ENCODE measurements at places on chromosomes 2 and 18.

GRCh38 chr18:35024196-35024595 is 17.0 kb upstream of the MAPRE2 start:
- no peak for DNase-seq

- no peak for DNase-seq
Observed at GRCh38 chr2:36858551-36859365, 107.6 kb downstream of the STRN start.

GRCh38 chr2:26644188-26644835 is 3.1 kb upstream of the CIB4 start:
- no peak for DNase-seq

- DNase-seq, result no peak
Observed at GRCh38 chr2:201938781-201939180, 94.9 kb upstream of the FZD7 start.

DNA sequence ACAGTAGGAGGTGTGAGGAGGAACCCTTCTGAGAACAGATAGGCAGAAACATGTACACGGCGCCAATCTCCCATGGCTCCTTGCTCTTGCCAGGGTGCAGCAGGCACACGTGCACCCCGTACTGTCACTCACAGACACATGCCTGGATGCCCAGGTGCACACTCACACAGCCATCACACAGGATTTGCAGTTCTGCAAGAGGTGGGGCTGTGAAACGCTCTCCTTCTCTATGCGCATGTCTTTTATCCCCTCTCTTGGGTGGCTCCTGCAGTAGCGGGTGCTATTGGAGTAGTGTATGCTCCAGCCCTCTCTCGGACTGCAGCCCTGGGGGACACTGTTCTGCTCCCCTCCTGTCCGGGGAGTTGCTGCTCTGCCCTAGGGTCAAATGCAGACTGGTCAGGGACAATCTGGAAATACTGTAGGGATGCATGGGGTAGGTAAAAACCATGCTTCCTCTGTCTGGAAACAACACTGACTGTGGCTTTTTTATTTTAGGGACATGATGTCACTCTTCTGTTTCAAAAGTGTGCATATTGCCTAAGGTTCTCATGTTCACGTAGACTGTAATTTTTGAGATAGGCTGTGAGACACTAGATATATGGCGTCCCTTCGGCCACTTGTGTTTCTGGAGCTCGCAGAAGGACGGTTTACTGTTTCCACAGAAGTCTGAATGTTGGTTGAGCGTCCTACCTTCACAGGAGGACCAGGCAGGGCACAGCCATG is 118.5 kb downstream of the PRKCE start:
- no peak for DNase-seq

DNA sequence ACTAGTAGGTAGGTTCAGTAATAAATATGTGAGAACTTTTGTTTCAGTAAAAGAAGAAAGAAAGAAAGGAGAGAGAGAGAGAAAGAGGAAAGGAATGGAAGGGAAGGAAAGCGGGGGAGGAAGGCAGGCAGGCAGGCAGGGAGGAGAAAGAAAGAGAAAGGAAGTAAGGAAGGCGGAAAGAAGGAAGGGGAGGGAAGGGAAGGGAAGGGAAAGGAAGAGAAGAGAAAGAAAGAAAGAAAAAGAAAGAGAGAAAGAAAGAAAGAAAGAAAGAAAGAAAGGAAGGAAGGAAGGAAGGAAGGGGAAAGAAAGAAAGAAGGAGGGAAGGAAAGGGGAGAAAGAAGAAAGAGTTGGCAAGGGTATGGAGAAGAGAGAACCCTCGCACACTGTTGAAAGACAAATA is 67.6 kb downstream of the CD226 start:
- no peak for DNase-seq
